ENCODE measurements at places on chromosomes 7 and 10. TPM values are rescaled to one million over a fixed set of nuclear protein-coding genes. Genes with fewer than 3 reads are reported as not detected.

DNA sequence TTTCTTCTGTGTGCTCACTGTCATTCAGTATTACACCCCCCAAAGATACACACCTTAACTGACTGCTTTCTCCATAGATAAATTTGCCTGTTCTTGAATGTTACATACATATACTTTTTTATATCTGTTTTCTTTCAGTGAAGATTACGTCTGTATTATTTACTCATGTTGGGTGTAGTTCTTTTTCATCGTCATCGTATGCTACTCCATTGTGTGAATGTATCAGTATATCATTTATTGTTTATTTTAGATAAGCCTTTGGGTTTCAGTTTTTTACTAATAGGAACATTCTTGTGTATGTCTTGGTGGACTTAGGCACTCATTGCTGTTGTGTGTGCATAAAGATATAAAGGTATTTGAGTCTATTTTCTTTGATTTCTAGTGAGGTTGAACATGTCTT is 64.4 kb downstream of the SEPTIN7 start:
- no peaks in the 10 kb centered on the region for H3K27me3 ChIP-seq
- peaks cover 38% of the 10 kb centered on the region for H3K36me3 ChIP-seq
- DNase-seq, result no peak
- H3K27ac ChIP-seq, result no peak overlapping the region

- no peak for DNase-seq
- no peaks in the 10 kb centered on the region for H3K4me1 ChIP-seq
Measured at GRCh38 chr7:112622159-112622715, 141.4 kb downstream of the LSMEM1 start.

DNA sequence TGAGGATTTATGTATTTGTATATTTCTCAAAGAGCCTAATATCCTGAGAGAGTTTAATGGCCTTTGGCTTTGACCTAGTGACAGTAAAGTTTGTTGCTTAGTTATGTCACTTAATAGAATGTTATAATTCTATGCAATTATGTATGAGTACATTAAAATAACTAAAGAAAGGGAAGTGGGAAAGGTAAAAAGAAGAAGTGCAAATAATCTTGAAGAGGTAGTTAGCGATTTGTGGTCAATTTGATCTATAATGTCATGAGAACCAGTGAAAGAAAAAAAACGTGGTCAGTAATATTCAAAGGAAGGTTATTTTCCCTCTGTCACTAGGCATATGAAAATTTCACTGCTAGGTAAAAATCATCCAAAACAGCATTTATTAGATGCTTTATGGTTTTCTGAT is 143.4 kb upstream of the LSM8 start:
- H3K27ac ChIP-seq, result no peak overlapping the region
- H3K36me3 ChIP-seq, result no peaks in the 10 kb centered on the region
- no peak for DNase-seq

DNA sequence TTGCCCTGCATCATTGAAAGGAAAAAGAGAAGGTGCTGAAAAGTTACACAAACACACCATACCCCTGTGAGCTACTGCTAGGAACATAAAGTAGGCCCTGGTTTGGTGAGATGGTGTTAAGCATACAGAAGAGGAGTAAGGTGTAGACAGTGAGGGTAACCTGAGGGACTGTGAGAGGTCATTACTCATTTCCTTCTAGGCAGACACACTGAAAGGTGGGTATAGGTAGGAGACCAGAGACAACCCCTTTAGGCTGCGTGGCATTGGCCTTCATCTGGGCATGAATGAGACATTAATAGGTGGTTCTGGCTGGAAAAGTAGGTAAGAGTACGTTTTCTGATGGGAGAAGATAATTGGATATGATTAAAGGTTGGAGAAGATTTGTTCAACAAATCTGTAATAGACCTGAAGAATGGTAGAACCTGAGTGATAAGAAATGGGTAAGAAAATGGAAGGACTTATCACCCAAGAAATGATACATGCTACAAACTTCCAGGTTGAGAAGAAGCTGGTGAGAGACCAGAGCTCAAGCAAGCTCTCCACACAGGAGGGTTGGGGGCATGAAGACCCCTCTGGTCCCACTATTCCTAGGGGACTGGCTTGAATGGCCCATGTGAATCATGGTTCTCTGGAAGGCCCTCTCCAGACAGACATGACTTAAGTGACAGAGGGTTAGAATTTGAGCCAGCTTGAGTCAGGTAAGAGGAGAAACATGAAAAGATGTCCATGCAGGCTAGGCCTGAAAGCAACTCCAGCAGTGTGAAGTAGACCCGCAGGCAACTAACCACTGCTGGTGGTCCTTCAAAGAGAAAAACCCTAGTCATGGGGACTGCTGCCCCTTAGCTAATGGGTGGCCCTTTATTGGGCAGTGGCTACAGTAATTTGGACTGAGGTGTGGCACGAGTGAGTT is 3.8 kb downstream of the COMTD1 start:
- H3K36me3 ChIP-seq, result peaks cover 33% of the 10 kb centered on the region
- peaks cover 24% of the 10 kb centered on the region for H3K4me1 ChIP-seq
- H3K27ac ChIP-seq, result peak overlapping the region; percentile 76
- H3K4me3 ChIP-seq, result no peak overlapping the region
- DNase-seq, result no peak
- no peaks in the 10 kb centered on the region for H3K27me3 ChIP-seq

- no peaks in the 10 kb centered on the region for H3K36me3 ChIP-seq
- no peak overlapping the region for H3K4me3 ChIP-seq
- H3K27ac ChIP-seq, result no peak overlapping the region
- H3K27me3 ChIP-seq, result no peaks in the 10 kb centered on the region
Measured at GRCh38 chr7:13920053-13920697, 69.3 kb downstream of the ETV1 start.

DNA sequence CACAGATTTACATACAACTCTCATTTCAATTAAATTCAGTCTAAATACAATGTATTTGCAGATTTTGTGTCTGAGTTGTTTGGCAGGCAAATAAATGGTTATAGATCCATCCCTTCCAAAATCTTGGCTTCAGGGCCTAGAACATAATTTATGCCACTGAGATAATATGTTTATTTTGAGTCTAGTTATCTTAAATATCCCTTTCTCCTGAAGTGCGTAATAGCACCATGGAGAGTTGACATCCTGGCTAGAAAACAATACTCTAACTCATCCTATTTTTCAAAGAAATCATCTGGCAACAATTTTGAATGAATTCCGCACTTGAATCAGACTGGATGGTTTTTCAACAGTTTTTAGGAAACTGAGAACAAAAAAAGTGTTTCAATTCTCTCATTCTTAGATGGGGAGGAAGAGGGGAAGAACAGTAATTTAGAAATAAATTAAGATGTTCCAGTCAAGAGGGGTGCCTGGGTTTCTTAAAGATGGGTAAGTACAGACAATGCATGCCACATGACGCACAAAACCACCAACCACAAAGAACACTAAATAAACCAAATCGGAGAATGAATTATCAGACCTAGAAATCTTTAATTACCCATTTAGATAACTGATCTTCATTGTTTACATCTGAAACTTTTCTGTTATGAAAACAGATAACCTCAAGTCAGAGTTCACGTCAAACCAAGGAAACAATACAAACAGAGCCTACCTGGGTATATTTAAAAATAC is 228.7 kb upstream of the PTN start:
- no peak for DNase-seq
- no peak overlapping the region for H3K27ac ChIP-seq
- H3K4me1 ChIP-seq, result no peaks in the 10 kb centered on the region
- H3K4me3 ChIP-seq, result no peak overlapping the region

The FKBP9 gene
- total RNA-seq, result not detected

GRCh38 chr7:35038354-35038753 is 1.1 kb upstream of the DPY19L1 start:
- no peak overlapping the region for H3K27ac ChIP-seq
- no peaks in the 10 kb centered on the region for H3K27me3 ChIP-seq
- H3K36me3 ChIP-seq, result no peaks in the 10 kb centered on the region

GRCh38 chr10:118251791-118252190 is 90.3 kb downstream of the FAM204A start:
- no peaks in the 10 kb centered on the region for H3K36me3 ChIP-seq
- H3K4me1 ChIP-seq, result no peaks in the 10 kb centered on the region
- peaks cover 13% of the 10 kb centered on the region for H3K27me3 ChIP-seq
- no peak for DNase-seq
- no peak overlapping the region for H3K27ac ChIP-seq

DNA sequence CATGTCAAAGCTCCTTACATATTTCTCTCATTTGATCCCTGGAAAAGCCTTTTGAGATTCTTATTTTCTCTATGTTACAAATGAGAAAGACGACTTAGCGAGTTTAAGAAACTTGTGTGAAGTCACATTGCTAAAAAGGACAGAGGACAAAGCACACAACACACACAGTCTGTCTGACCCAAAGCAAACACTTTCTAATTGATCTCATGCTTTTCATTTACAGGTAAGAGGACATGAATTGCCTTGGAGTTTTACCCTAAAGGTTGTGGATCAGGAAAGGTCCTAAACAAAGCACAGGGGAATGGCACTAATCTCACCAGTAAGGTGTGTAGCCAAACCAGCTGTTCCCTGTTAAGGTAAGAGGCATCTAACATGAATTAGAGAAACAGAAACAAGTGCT is 18.7 kb downstream of the SLC35G1 start:
- DNase-seq, result no peak
- no peak overlapping the region for H3K4me3 ChIP-seq
- H3K27ac ChIP-seq, result no peak overlapping the region
- no peaks in the 10 kb centered on the region for H3K36me3 ChIP-seq
- H3K27me3 ChIP-seq, result no peaks in the 10 kb centered on the region
- peaks cover 1% of the 10 kb centered on the region for H3K4me1 ChIP-seq

The DNAJC12 gene
- total RNA-seq, result not detected

DNA sequence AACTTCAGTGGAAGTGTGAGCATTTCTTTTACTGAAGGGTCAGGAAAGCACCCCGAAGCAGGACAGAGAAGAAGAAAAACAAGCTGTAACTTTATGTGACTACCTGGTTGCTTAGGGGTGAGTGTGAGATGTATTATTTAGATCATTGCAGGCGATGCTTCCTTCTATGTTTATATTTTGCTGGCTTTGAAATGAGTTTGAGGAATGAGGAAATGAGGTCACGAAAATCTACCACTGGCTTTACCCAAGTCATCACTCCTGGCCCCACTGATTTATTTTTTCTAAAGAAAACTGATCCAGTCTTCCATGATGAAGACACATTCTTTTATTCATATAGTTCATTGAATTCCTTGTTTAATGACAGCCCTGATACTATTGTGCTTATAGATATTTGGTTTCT is 716.6 kb upstream of the FZD8 start:
- no peak for DNase-seq
- H3K4me3 ChIP-seq, result no peak overlapping the region
- H3K27me3 ChIP-seq, result no peaks in the 10 kb centered on the region
- H3K27ac ChIP-seq, result no peak overlapping the region

The PROSER2 gene
- 1.3 TPM for total RNA-seq

GRCh38 chr10:117537904-117538524 is 4.5 kb upstream of the EMX2 start:
- peaks cover 35% of the 10 kb centered on the region for H3K27me3 ChIP-seq
- no peaks in the 10 kb centered on the region for H3K36me3 ChIP-seq
- no peak for DNase-seq
- H3K4me1 ChIP-seq, result no peaks in the 10 kb centered on the region
- H3K27ac ChIP-seq, result no peak overlapping the region

- peaks cover 4% of the 10 kb centered on the region for H3K27me3 ChIP-seq
- H3K4me3 ChIP-seq, result no peak overlapping the region
- DNase-seq, result no peak
- H3K4me1 ChIP-seq, result no peaks in the 10 kb centered on the region
- no peaks in the 10 kb centered on the region for H3K36me3 ChIP-seq
Measured at GRCh38 chr7:123643495-123644441, 11.9 kb upstream of the LMOD2 start.

DNA sequence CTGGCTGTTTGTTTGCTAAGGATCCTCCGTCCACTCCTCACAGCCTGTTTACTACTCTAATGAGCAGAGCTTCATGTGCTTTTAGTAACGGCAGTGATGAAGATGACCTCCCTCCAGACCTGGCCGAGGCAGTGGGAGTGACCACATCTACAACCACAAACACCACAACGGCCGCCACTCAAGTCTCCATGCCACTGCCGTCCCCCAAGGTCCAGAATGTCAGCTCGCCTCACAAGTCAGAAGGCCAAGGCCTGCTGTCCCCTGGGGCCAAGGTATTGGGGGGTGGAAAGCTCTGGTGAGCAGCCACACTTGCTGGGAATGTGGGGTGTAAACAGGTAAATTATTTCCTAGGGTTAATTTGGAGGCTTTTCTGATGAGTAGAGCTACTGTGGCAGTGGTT is 926.4 kb downstream of the IPMK start:
- H3K4me1 ChIP-seq, result no peaks in the 10 kb centered on the region
- no peaks in the 10 kb centered on the region for H3K27me3 ChIP-seq
- no peaks in the 10 kb centered on the region for H3K36me3 ChIP-seq
- H3K4me3 ChIP-seq, result no peak overlapping the region
- no peak for DNase-seq

- no peaks in the 10 kb centered on the region for H3K27me3 ChIP-seq
- H3K27ac ChIP-seq, result no peak overlapping the region
- H3K4me1 ChIP-seq, result no peaks in the 10 kb centered on the region
- no peak for DNase-seq
- no peak overlapping the region for H3K4me3 ChIP-seq
Measured at GRCh38 chr10:98908868-98909267, 326.8 kb downstream of the HPSE2 start.

GRCh38 chr10:48289501-48290238 is 15.2 kb upstream of the FRMPD2 start:
- peak; percentile 11 for DNase-seq
- H3K4me3 ChIP-seq, result no peak overlapping the region
- no peaks in the 10 kb centered on the region for H3K36me3 ChIP-seq
- no peak overlapping the region for H3K27ac ChIP-seq
- no peaks in the 10 kb centered on the region for H3K4me1 ChIP-seq
- peaks cover 5% of the 10 kb centered on the region for H3K27me3 ChIP-seq
